ENCODE measurements at places on chromosomes 12 and 14.
A peak's percentile ranks its signal among the peaks of the same experiment; 100 is the strongest.

GRCh38 chr14:92263681-92264080 lies 59.3 kb upstream of the SLC24A4 start:
- DNase-seq = no peak

GRCh38 chr12:69247268-69248018 lies 8.1 kb downstream of the CPSF6 start:
- no peak for DNase-seq

DNA sequence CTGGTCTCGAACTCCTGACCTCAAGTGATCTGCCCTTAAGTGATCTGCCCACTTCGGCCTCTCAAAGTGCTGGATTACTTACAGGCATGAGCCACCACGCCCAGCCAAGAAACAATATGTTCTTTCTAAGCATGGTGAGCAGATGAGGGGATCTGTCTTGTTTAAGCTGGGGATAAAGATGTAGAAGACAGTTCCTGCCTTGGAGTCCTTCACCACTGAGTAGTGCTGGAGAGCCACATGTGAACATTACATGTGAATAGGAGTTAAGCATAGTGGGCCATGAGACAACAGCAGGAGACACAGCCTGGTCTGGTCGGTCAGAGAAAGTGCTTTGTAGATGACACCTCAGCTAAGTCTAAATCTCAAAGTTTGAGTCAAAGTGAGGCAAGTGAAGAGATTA lies 26.0 kb downstream of the TMBIM6 start:
- no peak for DNase-seq

DNA sequence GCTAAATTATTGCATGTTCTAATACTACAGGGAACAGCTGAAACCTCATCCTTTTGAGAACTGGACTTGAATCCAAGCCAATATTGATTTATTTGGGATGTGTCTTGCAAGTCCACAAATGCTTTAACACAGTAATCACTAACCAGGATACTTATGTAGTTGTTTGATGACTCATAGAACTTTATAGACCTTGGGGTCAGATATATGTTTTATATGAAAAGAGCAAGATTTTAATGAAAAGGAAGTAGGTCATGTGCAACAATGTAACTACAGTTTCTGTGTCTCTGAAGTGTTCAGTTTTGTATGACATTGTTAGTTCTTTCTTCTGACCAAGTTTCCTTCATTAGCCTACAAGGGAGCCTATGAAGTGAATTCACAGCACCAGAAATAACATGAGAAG lies 352.0 kb downstream of the ZFP36L1 start:
- DNase-seq = no peak

GRCh38 chr12:15777355-15778012 lies 11.7 kb downstream of the EPS8 start:
- no peak for DNase-seq

- DNase-seq = no peak
These were observed 44.5 kb downstream of the GTF2A1 start for GRCh38 chr14:81176241-81176640.

- DNase-seq = no peak
These were observed 10.3 kb downstream of the GPRC5D start for GRCh38 chr12:12941450-12942350.

- DNase-seq = no peak
These were observed 30.0 kb upstream of the ANP32D start for GRCh38 chr12:48442179-48442847.

- DNase-seq = no peak
These were observed 197.5 kb upstream of the FLRT2 start for GRCh38 chr14:85332401-85332800.

DNA sequence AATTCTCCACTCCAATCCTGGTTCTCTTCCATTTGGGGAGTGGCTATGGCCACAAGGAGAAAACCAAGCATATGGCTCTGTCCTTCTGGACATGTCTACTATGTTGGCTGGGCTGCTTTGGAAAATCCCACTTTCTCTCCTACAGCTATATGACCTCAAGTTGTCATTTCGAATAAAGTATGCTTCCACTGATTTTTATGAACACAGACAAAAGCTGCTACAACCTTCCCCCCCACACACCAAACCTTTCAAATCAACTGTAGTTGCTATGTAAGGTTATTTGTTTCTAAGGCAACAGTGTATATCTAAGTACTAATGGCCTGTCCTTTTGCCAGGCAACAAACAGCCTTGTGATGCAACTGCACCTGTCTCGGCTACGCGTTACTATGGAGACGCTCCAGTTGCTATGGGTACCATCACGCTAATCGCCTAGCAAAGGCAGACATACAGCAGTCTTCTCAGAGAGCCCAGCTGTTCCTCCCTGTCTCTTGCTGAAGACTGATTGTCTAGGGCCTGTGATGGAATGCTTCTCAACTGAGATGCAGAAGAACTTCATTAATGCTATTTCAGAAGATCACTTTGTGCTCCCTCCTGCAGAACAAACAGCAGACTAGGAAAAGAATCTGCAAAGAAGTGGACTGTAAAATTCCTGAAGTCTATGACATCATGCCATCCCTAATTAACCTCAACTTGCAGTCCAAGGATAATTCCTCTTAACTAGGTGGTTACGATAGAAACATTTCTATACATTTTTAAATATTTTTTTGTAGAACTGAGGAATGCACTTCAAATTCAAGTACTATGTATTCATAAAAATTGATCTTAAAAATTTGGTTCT lies 67.6 kb downstream of the FOXN3 start:
- DNase-seq = no peak

GRCh38 chr14:63032076-63032475 lies 13.2 kb downstream of the KCNH5 start:
- no peak for DNase-seq

DNA sequence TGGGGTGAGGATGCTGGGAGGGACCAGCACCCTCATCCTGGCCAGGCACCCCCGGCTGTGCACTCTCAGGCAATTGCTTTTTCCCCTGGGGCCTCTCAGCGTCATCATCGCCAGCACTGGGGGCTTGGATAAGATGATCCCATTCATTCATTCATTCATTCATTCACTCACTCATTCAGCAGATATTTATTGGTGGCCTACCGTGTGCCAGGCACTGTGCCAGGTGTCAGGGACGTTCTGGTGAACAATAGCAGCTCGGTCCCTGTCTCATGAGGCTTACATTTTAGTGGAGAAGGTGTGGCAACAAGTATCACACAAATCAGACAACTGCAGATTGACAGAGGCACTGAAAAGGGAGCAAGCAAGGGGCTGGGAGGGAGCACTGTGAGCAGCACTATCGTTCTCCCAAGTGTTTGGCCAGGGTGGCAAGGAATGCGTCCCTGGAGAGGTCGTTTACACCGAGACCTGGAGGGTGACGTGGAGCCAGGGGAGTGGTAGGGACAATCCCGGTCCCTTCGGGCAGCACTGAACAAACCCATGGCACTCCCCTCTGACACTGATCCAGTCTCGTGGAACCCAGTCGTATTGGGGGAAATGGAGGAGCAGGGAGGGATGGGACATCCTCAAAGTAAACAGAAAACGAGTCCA lies 124.1 kb downstream of the PAPOLA start:
- no peak for DNase-seq

DNA sequence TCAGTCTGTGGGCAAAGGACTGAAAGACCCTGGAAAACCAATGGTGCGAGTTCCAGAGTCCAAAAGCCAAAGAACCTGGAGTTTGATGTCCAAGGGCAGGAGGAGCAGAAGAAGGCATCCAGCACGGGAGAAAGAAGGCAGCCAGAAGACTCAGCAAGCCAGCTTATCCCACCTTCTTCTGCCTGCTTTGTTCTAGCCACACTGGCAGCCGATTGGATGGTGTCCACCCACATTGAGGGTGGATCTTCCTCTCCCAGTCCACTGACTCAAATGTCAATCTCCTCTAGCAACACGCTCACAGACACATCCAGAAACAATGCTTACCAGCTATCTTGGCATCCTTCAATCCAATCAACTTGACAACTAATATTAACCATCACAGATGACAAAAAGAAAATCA lies 57.2 kb upstream of the CAPRIN2 start:
- DNase-seq = no peak

DNA sequence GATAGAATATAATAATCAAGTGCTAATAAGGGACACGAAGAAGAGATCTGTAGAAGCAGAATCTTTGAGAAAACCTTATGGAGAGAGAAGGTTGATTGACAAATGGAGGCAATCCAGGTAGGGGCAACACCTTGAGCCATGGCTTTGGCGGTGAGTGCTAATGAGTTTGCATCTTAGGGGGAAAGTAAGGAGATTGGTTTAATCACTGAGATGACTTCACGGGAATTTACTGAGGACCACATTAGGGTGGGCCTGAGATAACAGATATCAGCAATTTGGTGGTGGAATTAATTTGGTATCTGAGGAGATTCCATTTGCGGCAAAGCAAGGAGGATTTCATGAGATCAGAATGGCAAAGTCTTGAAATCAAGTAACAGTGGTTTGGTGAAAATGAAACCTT lies 1.8 kb upstream of the LARP4 start:
- DNase-seq = no peak

DNA sequence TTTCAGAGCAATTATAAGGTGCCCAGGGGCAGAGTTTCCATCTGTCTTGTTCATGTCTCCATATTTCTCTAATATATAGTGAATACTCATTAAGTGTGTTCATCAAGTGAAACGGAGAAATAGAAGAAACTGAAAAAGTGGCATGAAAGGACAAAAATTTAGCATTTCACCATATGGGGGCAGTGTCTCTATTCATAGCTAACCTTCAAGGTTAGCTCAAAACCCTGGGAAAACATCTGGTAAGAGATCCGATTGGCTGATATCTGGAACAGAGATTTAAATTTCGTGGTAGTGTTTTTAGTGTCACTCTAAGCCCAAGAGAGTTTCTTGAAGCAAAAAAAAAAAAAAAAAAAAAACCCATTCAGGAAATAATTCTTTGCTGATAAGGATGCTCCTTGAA lies 367.5 kb downstream of the DAD1 start:
- peak; percentile 4 for DNase-seq

DNA sequence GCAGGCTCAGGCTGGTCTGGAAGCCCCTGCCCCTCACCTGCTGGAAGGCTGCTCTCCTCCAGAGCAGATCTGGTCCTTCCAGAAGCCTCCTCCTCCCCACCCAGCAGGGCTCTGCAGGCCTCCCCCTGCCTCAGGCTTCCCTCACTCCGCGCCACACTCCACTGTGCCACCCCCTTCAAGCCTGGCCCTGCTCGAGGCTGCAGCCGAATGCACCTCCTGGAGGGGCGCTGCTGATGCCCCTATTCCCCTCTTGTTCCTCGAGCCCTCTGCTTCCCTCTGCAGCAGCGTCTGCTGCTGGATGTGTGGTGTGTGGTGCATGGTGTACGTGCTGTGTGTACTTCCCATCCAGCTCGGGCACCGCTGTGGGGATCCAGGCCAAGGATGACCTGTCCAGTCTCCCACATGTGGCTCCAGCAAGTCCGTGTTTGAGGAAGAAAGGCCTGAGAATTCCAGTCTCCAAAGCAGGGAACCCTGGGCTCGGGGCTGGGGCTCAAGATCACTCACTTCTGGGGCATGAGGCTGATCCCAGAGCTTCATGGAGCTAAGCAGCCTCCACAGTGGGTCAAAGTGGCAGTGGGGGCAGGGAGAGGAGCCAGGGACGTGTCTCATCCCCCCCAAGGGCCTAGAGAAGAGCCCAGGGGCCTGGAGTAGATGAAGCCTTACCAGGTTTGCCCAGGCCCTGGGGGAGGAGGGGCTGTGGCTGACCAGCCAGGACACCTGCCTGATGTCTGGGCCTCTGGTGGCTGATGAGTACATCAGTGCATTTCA lies 136.0 kb upstream of the C14orf180 start:
- DNase-seq = no peak

GRCh38 chr12:2429032-2429431 lies 365.7 kb upstream of the FKBP4 start:
- DNase-seq = no peak

- DNase-seq = no peak
These were observed 17.9 kb downstream of the HRK start for GRCh38 chr12:116863275-116863767.

DNA sequence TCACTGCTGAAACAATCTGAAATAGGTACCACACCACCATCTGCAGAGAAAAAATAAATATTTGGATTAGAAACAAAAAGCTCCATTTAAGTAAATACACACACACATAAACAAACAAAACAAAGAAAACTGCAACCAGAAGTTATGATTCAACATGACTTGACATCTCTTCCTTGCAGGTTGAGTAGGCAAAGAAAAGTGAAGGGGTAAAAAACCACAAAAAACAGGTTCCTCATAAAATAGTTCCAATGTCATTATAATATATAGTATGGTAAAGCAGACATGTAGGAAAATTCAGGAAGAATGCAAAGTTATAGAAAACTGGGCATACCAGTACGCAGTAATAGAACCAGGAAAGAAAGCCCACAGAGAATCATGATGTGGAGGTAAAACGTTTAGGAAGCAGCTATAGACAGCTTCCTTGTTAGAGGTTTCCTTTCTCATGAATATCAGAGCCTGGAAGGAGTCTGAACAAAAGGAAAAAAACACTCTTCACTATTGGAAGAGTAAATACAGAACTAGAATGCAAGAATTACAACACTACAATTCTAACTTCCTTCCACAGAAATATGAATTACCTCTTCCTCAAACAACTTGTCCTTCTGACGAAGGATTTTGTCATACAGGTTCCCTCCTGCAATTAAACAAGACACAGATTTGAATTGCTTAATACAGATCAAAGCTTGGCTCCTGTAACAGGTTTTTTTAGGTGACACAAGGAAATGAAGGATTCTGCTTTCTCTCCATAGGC lies 6.1 kb downstream of the NEK9 start:
- DNase-seq = no peak

- no peak for DNase-seq
These were observed 30.3 kb upstream of the INSM2 start for GRCh38 chr14:35503646-35504045.

GRCh38 chr14:97246648-97247047 lies 449.5 kb downstream of the VRK1 start:
- no peak for DNase-seq

DNA sequence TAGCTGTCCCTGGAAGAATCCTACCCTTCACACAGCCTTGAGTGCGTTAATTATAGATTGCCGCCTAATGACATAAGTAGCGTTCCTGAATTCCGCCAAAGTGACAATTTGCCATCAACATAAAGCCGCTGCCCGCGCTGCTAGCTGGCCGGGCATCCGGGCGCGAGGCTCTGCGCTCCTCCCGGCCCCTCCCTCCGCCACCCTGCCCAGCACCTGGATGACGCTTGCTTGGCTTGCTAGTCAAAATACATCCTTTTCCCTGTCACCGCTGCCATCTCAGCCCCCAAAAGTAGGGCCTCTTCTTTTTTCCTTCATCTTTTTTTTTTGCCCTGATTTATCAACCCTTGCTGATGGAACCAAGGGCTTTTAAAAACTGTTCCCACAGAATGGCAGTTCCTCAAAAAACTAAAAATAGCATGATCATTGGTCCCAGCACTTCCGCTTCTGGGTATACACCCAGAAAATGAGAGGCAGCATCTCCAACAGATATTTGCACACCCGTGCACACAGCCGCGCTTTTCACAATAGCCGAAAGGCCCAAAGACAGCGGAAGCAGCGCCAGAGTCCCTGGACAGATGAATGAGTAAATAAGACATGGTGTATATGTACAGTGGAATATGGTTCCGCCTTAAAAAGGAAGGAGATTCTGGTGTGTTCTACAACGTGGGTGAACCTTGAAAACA lies 235.2 kb downstream of the BCL11B start:
- DNase-seq = no peak
